ENCODE measurements at places on chromosomes 3 and 15. TPM values are rescaled to one million over a fixed set of nuclear protein-coding genes. Genes with fewer than 3 reads are reported as not detected.

GRCh38 chr3:149615731-149616221 lies 42.0 kb downstream of the WWTR1 start:
- H3K36me3 ChIP-seq = peaks cover 29% of the 10 kb centered on the region
- H3K4me1 ChIP-seq = peaks cover 53% of the 10 kb centered on the region
- DNase-seq = no peak
- no peak overlapping the region for H3K27ac ChIP-seq
- H3K4me3 ChIP-seq = no peak overlapping the region

DNA sequence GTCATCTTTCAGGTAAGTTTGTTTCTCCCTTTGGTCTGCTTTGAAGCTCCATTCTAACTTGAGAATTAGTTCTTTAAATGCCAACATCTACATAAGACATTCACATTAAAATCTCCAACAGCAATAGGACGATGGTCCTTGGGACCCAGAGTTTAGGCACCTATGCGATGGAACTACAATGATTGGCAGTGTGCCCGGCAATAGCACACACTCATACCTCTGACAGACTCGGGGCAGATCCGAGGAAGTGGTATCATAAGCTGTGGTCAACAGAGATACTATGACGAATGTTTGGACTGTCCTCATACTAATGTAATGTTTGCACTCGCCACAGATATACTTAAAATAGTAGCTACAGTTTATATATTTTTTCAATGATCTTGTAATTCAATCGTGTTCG lies 34.2 kb upstream of the NR2F2 start:
- H3K27ac ChIP-seq = no peak overlapping the region
- no peak for DNase-seq
- no peak overlapping the region for H3K4me3 ChIP-seq
- peaks cover 28% of the 10 kb centered on the region for H3K36me3 ChIP-seq
- no peaks in the 10 kb centered on the region for H3K27me3 ChIP-seq

GRCh38 chr15:31346367-31347066 lies 19.9 kb downstream of the KLF13 start:
- H3K27me3 ChIP-seq = no peaks in the 10 kb centered on the region
- H3K27ac ChIP-seq = peak overlapping the region; percentile 18
- no peaks in the 10 kb centered on the region for H3K36me3 ChIP-seq
- no peak for DNase-seq
- peaks cover 30% of the 10 kb centered on the region for H3K4me1 ChIP-seq

DNA sequence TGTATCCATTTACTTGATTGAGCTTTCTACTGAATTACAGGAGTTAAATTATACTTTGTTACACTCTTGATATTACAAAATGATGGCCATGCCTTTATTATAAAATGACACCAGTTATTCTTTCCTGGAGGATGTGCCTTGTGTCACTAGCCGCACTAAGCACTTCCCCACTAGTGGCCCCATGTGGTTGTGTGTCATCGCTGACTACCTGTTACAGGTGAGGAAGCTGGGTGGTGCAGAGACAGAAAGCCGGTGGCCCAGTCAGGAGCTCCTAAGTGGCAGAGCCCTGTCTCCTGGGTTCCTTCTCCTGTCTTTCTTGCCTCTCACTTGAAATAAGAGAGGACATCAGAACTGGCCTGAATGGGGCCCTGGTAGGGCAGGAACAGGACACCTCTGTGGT lies 96.8 kb downstream of the IGF1R start:
- H3K4me3 ChIP-seq = no peak overlapping the region
- H3K4me1 ChIP-seq = peaks cover 62% of the 10 kb centered on the region
- H3K27ac ChIP-seq = peak overlapping the region; percentile 68
- H3K27me3 ChIP-seq = no peaks in the 10 kb centered on the region
- H3K36me3 ChIP-seq = peaks cover 4% of the 10 kb centered on the region

Gene NMNAT3
- total RNA-seq = 7.1 TPM

Gene C3orf20
- 0.24 TPM for total RNA-seq

Gene OXTR
- 4.1 TPM for total RNA-seq

Data from type B pancreatic cell (in vitro differentiated cells).